A549 treated with CpdA at 1 μM for 4 hours (cell line): ENCODE measurements at places on chromosomes 3 and 15. TPM values are rescaled to one million over a fixed set of nuclear protein-coding genes. Genes with fewer than 3 reads are reported as not detected.

Gene LRRK1
- 20.1 to 29.0 TPM (median 22.4 TPM) in 5 replicates for total RNA-seq

Gene SHC4
- 0.66 to 1.6 TPM (median 0.85 TPM) in 5 replicates for total RNA-seq

Gene FES
- total RNA-seq = 0.74 to 1.0 TPM (median 0.86 TPM) in 5 replicates

Gene THSD4
- total RNA-seq = 18.1 to 24.2 TPM (median 20.9 TPM) in 5 replicates
